Gastrocnemius medialis (tissue), 4 donors: ENCODE measurements at places on chromosomes 12 and 14. TPM values are rescaled to one million over a fixed set of nuclear protein-coding genes. Genes with fewer than 3 reads are reported as not detected.
A peak's percentile ranks its signal among the peaks of the same experiment; 100 is the strongest.

CACNB3 gene
- total RNA-seq: 3.2 TPM

PLXNC1 gene
- 0.62 TPM for total RNA-seq

CCDC38 gene
- not detected for total RNA-seq

POTEM gene
- total RNA-seq: not detected

SCAF11 gene
- 69.9 TPM for total RNA-seq

GLS2 gene
- not detected for total RNA-seq

DNA sequence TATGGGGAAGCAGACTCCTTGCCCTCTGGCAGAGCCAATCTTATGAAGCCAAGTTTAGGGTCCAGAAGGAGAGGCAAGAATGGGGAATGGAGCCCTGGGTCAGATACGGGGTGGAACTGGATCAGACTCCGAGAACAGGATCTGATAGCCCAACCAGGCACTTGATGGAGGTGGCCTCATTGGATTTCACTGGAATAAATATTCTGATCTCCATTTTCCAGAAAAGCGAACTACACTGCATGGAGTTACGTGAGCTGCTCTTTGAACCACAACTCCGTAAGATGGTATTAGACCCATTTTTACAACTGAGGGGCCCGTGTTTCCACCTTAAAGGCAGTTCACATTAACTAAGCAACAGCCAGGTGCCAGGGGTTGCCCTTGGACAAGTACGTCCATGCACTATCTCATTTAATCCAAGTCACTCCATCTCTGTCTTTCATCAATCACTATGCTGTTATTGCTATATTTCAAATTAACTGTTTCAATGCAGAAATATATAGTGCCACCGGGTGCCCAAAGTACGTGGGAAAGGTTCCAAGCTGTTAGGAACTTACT lies 155.2 kb downstream of the BCL11B start:
- H3K36me3 ChIP-seq: no peaks in the 10 kb centered on the region
- DNase-seq: no peak
- no peaks in the 10 kb centered on the region for H3K4me1 ChIP-seq
- no peak overlapping the region for H3K4me3 ChIP-seq
- peaks cover 33% of the 10 kb centered on the region for H3K27me3 ChIP-seq
- no peak overlapping the region for H3K27ac ChIP-seq

- H3K27ac ChIP-seq: no peak overlapping the region
- no peaks in the 10 kb centered on the region for H3K27me3 ChIP-seq
- no peak overlapping the region for H3K4me3 ChIP-seq
- no peaks in the 10 kb centered on the region for H3K36me3 ChIP-seq
- no peaks in the 10 kb centered on the region for H3K4me1 ChIP-seq
Observed at GRCh38 chr12:114743799-114744198, 59.8 kb upstream of the TBX3 start.

GRCh38 chr14:21192875-21193535 lies 37.1 kb upstream of the OR5AU1 start:
- H3K27ac ChIP-seq: no peak overlapping the region
- no peaks in the 10 kb centered on the region for H3K27me3 ChIP-seq
- no peaks in the 10 kb centered on the region for H3K36me3 ChIP-seq
- no peak for DNase-seq
- no peak overlapping the region for H3K4me3 ChIP-seq

GRCh38 chr14:42224053-42224888 lies 617.6 kb downstream of the LRFN5 start:
- DNase-seq: no peak
- H3K27ac ChIP-seq: peak overlapping the region; percentile 72
- H3K27me3 ChIP-seq: no peaks in the 10 kb centered on the region
- H3K4me3 ChIP-seq: no peak overlapping the region
- peaks cover 14% of the 10 kb centered on the region for H3K4me1 ChIP-seq

- H3K36me3 ChIP-seq: no peaks in the 10 kb centered on the region
- H3K4me1 ChIP-seq: no peaks in the 10 kb centered on the region
- H3K27ac ChIP-seq: no peak overlapping the region
Observed at GRCh38 chr12:2152134-2152533, 99.3 kb downstream of the CACNA1C start.

- no peaks in the 10 kb centered on the region for H3K4me1 ChIP-seq
- DNase-seq: no peak
- H3K27ac ChIP-seq: no peak overlapping the region
- no peaks in the 10 kb centered on the region for H3K36me3 ChIP-seq
Observed at GRCh38 chr14:79293482-79294177, 917.7 kb downstream of the DIO2 start.

DNA sequence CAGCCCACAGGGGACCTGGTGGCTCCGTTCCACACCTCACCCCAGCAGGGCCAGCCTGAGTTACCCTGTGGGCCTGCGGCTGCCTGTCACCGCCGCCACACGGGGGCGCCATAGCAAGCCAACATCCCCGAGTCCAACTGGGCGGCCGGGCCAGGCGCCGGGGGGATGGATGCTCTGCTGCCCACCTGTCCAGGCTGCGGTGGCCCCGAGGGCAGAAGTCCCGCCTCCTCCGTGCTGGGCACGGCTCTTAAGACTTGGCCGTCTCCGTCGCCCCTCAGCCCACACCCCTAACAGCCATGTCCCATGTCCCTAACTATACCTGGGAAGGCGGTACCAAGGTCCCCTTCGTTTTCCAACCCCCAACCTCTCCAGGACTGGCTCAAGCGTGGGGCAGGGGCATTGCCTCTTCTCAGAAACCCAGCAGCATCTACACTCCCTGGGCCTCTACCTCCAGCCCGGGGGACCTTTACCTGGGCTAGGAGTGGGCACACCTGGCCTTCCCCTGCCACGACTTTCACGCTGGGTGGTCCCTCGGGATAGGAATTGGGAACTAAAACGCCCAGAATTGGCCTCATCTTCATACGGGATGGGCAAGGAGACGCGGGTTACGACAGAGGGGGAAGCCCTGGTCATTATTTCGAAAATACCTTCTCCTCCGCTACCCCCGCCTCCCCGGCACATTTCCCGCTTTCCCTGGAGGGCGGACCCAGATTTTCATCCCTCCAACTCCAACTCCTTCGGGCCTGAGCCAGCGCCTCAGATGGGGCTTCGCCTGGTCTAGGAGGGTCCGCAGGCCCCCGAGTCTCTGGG lies 1.1 kb upstream of the CYP46A1 start:
- H3K4me1 ChIP-seq: peaks cover 11% of the 10 kb centered on the region
- peak overlapping the region; percentile 75 for H3K27ac ChIP-seq
- H3K4me3 ChIP-seq: peak overlapping the region; percentile 82
- DNase-seq: peak; percentile 40

DNA sequence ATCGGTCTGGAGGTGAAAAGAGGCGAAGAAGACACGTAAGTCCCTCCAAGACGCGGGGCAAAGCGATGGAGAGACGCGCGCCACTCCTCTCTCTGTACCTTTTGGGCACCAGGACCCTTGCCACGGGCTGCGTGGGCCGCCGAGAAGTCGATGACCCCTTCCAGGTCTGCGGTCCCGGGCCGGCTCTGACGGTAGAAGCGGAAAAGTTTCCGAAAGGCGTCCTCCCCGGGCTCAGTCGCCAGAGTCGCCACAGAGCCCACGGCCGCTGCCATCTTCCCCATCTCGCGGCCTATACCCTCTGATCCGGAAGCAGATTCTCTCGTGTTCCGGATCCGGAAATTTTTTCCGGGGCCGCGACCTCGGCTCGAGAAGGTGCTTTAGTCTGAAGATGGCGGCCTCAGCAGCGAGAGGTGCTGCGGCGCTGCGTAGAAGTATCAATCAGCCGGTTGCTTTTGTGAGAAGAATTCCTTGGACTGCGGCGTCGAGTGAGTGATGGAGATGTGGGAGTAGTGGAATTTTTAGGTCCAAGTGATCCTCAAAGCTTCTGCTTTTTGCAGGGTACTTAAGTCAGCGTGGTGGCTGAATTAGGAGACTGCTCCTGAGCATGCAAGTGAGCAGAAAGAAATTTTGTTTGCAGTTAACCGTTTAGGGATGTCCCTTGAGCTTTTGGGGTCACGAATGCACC lies at the start of the genes ALKBH1 and SLIRP:
Gene ALKBH1 (minus strand): TSS at position 300 of the 685 bp plus-strand sequence. CDS start 19 bp downstream, at position 281.
Gene SLIRP (plus strand): TSS at position 380 of the 685 bp plus-strand sequence. CDS start 9 bp downstream, at position 389.
- H3K4me3 ChIP-seq: peak within 1 kb of the TSS; percentile 90
- peak; percentile 81 for DNase-seq
- H3K4me1 ChIP-seq: peaks cover 31% of the 10 kb centered on the region
- peak within 1 kb of the TSS; percentile 74 for H3K27ac ChIP-seq
- H3K36me3 ChIP-seq: no peaks in the 10 kb centered on the region

DNA sequence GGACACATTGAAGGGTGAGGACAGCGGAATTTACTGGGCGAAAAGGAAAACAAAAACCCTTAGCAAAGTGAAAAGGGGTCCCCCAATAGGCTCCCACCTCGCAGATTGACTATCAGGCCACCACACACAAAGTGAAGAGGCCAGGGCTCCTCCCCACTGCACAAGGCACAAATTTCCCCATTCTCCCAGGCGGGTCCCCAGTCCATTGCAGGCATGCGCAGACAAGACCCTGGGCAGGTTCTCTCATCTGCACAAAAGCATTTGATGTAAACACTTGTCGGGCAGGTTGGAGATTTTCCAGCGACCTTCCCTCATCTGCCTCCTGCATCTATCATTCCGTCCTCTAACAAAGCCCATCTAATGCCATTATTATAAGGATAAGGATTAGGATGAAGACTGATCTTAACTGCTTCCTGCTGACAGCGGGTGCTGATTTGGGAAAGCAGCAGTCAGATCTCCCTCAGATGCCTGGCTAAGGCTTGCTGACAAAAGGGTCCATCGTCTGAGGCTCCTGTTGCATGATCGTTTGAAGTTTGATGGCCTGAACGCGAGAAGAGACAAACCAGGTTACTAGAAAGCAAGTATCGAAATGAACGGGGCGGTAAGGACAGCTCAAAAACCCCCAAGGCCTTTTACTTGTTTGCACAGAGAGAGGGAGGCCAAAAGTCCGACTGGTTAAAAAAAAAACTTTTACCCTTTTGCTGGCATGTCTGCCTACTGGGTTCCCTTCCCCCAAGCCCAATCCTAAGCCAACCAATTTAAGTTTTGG lies 14.4 kb downstream of the ASCL4 start:
- no peaks in the 10 kb centered on the region for H3K27me3 ChIP-seq
- no peak overlapping the region for H3K27ac ChIP-seq
- H3K36me3 ChIP-seq: no peaks in the 10 kb centered on the region
- no peak overlapping the region for H3K4me3 ChIP-seq
- DNase-seq: no peak

GRCh38 chr12:79925492-79925891 lies 9.4 kb downstream of the PPP1R12A start:
- no peak overlapping the region for H3K27ac ChIP-seq
- H3K27me3 ChIP-seq: no peaks in the 10 kb centered on the region
- no peak for DNase-seq
